NCI-H2081 treated with DMSO at 0.1 percent for 48 hours (cell line): ENCODE measurements at places on chromosomes 12 and 14.
A peak's percentile ranks its signal among the peaks of the same experiment; 100 is the strongest.

- no peak for DNase-seq
Observed at GRCh38 chr12:50569321-50569720, 64.5 kb downstream of the DIP2B start.

GRCh38 chr12:62976110-62976662 lies 41.2 kb upstream of the PPM1H start:
- no peak for DNase-seq

DNA sequence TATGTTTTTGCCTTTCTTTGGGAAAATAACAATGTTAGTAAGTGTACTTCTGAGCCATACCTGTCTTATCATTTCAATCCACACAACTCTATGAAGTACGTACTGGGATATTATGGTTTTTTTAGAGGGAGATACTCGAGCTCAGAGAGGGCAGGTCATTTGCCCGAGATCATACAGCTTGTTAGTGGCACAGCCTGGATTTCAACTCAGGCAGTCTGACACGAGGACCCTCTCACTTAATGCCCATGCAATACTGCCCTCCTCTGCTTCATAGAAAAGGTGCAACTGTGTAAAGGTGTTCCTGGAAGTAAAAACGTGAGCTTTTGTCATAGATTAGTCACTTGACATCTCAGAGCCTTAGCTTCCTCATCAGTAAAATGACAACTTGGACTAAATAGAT lies 128.0 kb downstream of the NDUFA12 start:
- DNase-seq = peak; percentile 9

GRCh38 chr12:67797753-67798152 lies 149.2 kb downstream of the DYRK2 start:
- no peak for DNase-seq

DNA sequence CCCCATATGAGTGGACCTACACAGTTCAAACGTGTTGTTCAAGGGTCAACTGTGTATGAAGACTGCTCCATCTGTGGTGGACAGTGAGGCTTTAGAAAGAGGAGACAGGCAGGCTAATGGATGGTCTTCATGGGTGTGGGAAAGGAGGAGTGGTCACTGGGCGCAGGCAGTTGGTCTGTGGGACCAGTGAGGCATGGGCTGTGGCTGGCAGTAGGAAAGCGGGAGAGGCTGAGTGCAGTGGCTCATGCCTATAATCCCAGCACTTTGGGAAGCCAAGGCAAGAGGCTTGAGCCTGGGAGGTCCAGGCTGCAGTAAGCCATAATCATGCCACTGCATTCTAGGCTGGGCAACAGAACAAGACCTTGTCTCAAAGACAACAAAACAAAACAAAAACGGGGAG lies 2.0 kb upstream of the NR4A1 start:
- no peak for DNase-seq

- no peak for DNase-seq
Observed at GRCh38 chr12:87317302-87317701, 711.9 kb downstream of the C12orf50 start.

- no peak for DNase-seq
Observed at GRCh38 chr12:21296348-21296747, 38.4 kb downstream of the SLCO1A2 start.

GRCh38 chr12:12272869-12273268 lies 6.0 kb upstream of the LRP6 start:
- DNase-seq = no peak

GRCh38 chr12:44930972-44931600 lies 55.0 kb upstream of the NELL2 start:
- DNase-seq = peak; percentile 67

GRCh38 chr12:54935235-54935951 lies 49.2 kb downstream of the TESPA1 start:
- DNase-seq = no peak

DNA sequence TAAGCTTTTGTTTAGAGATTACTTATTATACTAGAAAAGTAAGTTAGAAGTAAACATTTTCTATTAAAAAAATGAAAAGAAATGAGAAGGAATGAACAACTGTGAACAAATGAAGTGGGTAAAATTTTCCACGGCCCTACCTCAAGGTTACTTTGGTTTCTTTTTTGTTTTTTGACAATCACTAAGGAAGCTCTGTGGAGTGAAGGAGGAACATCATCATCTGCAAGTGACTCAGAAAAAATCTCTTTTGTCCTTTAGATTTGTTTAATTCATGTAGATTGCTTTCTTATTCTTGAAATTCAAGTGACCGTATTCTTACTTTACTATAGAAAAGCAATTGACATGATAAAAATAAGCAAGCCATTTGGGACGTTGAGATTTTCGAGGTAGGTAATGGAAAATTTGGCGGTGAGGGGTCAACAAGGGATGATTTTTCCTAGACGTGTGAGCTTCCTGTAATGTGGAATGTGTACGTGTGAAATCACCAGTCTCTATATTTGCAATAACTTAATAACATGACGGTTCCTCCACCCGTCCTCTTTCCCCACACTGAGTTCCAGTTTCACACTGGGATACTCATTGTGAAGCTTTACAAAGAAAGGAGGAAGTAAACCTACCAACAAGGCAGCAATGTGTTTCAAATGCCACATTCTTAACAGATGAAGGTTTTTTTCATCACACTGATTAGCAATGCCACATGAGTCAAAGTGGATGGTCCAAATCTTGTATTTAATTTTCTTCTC lies 62.3 kb upstream of the EGLN3 start:
- no peak for DNase-seq

- DNase-seq = no peak
Observed at GRCh38 chr14:21112255-21112654, 11.4 kb downstream of the TMEM253 start.

- no peak for DNase-seq
Observed at GRCh38 chr14:73796893-73797542, 54.6 kb upstream of the PTGR2 start.

DNA sequence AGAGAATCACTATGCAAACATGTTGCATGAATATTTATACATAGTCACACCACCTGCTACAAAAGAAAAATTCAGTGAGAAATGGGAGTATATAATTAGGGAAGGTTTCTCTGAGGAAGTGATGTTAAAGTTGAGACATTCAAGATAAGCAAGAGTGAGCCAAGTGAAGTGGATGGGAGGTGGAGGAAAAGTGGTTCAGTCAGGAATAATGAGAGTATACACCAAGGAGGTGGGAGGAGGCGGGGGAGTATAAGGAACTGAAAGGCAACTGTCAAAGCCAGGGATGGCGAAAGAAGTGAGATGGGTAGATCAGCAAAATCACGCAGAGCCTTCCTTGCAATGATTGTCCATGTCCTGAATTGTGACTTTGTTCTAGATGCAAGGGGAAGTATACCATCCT lies 33.7 kb downstream of the PRKD1 start:
- DNase-seq = no peak

DNA sequence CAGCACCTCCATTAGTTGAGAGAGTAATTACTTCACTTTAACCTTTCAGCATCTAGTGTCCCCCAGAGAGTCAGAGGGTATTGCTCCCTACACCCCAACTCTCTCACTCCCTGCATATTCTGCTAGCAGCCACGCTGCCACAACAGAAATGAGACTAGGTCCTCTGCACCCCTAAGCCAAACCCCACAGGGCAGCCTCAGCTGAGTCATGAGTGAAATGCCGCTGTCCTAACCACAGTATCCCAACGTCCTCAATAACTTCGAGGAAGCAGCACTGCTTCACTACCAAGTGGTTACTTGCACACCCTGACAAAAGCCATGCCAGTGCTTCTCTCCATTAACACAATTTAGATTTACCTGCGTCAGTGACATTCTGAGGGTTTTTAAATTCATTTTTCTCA lies 6.9 kb upstream of the LYZ start:
- DNase-seq = no peak

GRCh38 chr12:7093486-7093885 lies 1.2 kb upstream of the C1R start:
- no peak for DNase-seq

DNA sequence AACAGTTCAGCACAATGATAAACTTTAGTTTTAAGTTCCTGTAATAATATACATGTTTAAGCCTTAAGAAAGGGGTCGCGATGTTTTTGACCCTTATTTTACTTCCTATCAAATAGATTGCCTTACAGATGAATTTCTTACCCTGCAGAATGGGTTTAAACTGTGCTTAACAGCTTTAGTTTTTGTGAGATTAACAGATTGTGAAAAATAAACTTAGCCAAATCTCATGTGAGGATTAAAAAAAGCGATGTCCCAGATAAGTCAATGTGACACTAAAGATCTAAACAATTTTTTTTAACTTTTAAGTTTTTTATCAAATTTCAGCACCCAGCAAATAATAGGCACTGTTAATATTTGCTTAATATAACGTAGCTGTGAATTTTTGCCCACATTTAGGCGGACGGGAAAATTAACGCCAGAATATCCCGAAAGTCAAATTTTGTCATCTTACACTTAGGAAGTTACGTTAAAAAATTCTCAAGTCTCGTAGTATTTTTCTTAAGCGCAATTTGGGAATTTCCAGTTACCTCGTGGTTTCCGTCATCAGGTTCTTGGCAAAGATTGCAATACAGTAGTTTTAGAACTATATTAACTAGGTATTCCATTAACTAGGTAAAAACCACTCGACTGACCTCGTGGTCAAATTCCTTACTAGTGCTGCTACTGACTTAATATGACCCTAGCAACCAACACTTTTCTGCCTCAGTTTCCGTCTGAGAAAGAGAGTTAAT lies 1.2 kb downstream of the HNRNPC start:
- no peak for DNase-seq

DNA sequence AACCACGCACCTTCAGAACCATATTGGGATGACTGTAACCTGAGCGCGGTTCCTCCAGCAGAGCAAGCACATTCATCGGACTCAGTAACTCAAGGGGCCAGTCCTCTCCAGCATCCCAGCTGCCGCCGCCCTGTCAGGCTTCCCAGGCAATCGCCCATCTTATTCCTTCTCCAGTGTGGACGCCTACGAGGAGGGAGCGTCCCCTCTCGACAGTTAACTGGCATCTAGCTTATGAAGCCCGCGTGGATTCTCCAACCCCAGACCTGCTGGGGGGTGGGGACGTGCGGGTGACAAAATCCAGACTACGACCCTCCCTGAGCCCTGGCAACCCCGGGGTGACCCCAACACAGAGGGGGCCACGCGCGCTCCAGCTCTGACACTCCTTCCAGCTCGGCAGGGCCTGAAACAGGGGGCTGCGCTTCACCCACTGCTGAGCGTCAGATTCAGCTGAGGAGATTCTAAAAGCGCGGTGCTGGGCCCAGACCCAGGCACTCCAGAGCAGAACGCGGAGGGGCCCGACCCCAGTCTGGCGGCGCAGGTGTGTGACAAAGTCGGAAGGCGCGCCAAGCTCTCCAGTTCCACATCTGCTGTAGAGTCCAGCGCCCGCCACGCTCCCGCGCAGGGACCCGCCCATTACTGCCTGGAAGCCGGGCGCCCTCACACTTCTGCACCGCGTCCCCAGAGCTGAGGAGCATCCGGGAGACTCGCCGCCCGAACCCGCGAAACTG lies 43.9 kb upstream of the ESR2 start:
- DNase-seq = peak; percentile 61

- DNase-seq = no peak
Observed at GRCh38 chr12:29672580-29672979, 111.2 kb downstream of the TMTC1 start.

GRCh38 chr14:58738876-58739275 lies 101.1 kb downstream of the DACT1 start:
- no peak for DNase-seq
